H9 (cell line): ENCODE measurements at places on chromosomes 16 and 17.
A peak's percentile ranks its signal among the peaks of the same experiment; 100 is the strongest.

DNA sequence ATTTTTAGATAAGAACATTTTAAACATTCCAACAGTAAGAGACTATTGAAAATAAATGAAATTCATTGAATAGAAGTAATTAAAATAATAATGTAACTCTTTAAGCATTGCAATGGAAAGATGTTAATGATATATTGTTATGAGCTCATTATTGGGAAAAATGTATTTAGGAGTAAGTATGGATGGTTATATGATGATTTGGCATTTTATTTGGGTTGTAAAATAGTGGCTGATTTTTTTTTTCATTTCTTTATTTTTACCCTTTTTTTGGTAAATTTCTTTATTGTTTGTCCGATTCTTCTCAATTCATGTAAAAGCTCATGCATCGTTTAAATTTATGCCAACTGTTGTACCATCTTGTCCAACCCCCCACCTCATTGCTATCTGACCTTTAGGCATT, 539.9 kb downstream of the HS3ST4 start:
- no peak for DNase-seq

DNA sequence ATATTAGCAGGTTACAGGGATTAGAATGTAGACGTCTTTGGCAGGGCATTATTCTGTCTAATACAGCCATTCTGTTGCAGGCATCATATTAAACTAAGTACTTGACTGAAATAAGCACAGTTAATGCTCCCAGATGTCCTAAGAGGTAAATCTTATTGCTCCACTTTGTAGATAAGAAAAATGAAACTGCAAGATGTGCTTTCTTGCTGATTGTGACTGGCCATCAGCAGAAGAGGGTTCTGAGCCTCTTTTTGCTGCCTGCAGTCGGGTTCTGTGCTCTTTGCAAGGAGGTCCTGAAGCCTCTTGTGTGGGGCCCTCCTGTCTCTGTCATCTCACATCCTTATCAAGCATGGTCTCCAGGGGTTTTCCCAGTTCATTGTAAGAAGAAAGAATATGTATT, 167.1 kb downstream of the KCNJ2 start:
- DNase-seq = no peak

GRCh38 chr17:7930841-7931631, 710 bp downstream of the TRAPPC1 start:
- DNase-seq = no peak

GRCh38 chr16:88066234-88066633, 115.0 kb downstream of the BANP start:
- no peak for DNase-seq

GRCh38 chr16:10937068-10937859, 5.0 kb downstream of the DEXI start:
- no peak for DNase-seq

GRCh38 chr16:1745900-1746692, 25.2 kb downstream of the NME3 start:
- DNase-seq = no peak

- no peak for DNase-seq
These were observed 39.6 kb upstream of the RCVRN start for GRCh38 chr17:9944704-9945103.

- no peak for DNase-seq
These were observed 4.7 kb downstream of the AMFR start for GRCh38 chr16:56420613-56421012.

GRCh38 chr17:61139219-61139618, 260.4 kb upstream of the TBX2 start:
- DNase-seq = no peak

GRCh38 chr16:68724797-68725196, 12.3 kb upstream of the CDH1 start:
- DNase-seq = no peak

DNA sequence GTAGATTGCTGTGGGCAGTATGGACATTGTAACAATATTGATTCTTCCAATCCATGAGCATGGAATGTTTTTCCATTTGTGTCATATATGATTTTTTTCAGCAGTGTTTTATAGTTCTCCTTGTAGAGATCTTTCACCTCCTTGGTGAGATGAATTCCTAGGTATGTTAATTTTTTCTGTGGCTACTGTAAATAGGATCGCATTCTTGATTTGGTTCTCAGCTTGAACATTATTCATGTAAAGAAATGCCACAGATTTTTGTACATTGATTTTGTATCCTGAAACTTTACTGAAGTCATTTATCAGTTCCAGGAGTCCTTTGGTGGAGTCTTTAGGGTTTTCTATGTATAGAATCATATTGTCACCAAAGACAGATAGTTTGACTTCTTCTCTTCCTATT, 19.7 kb upstream of the CDR2 start:
- no peak for DNase-seq

GRCh38 chr16:47016700-47017133, 43.2 kb upstream of the DNAJA2 start:
- no peak for DNase-seq

- DNase-seq = peak; percentile 32
These were observed 6.0 kb upstream of the LPCAT2 start for GRCh38 chr16:55502801-55503366.

GRCh38 chr16:75294773-75295459, 43.5 kb upstream of the BCAR1 start:
- no peak for DNase-seq

DNA sequence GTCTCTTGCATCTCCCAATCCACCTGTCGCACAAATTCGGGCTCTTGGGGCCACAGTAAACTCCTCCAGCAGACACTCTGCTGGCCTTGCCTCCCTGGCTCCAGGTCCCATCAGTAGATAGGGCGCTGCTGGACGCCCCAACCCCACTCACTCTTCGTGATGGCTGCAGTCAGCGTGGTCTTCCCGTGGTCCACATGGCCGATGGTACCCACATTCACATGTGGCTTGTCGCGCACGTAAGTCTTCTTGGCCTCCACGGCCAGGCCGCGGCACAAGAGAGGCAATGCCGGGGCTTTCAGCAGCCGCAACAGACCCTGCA, 428 bp downstream of the TUFM start:
- no peak for DNase-seq

DNA sequence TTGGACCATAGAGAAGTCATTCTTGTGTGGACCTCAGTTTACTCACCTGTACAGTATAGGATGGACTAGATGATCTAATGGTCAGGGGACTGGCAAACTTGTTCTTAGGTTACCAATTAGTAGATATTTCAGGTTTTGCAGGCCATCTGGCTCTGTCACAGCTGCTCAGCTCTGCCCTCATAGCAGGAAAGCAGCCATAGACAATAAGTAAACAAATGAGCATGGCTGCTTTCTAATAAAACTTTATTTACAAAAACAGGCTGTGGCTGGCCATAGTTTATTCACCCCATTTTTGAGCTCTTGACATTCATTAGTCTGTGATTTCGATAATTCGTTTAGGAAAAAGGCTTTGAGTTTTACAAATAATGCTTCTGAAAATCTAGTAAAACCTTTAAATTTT, 12.7 kb downstream of the BPTF start:
- no peak for DNase-seq

DNA sequence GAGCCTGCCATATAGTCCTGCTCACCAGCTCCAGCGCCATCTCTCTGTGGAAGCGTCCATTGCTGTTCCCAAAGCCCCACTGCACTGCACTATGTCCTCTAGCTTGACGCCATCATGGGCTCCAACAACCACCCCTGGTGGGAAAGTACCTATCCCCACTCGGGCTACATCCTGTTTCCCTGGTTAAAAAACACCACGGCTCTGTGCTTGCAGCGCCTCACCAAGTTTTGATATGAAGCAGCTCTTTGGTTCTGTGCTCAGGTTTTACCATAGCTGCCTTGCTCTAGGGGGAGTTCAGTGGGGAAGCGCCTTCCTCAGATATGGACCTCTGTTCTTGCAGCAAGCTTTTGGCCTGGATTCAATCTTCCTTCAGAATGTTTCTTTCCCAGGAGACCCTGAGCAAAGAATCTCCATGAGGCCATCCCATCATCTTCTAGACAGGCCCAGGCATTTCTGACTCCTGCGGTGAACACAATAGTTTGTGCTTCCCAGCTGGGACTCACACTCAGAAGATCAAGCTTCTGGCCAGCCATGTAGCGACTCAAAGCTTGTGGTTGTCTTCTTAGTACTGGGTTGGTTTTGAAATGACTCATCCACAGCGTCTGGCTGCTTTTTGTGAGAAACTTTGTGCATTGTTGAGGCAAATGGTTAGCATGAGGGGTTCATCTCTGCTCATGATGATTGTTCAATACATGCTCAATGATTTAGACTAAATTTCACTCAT, 39.5 kb downstream of the DYNLRB2 start:
- no peak for DNase-seq

DNA sequence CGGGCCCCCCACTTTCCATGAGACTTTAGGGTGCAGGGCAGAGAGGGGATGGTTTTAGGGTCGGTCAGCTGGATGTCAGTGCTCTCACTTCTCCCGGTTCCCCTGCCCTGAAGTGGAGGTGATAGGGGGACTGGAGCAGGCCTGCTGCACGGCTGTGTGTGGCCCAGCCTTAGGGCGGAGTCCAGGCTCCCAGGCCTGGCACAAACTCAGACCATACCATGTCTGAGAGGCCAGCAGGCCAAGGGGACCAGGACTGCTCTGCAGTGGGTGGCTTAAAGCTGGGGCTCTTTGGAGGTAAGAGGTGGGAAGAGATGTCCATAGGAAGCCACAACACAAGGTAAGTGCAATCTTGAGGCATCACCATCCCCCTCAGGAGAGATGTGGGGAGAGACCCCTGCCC, 8.3 kb downstream of the TFAP4 start:
- peak; percentile 32 for DNase-seq

DNA sequence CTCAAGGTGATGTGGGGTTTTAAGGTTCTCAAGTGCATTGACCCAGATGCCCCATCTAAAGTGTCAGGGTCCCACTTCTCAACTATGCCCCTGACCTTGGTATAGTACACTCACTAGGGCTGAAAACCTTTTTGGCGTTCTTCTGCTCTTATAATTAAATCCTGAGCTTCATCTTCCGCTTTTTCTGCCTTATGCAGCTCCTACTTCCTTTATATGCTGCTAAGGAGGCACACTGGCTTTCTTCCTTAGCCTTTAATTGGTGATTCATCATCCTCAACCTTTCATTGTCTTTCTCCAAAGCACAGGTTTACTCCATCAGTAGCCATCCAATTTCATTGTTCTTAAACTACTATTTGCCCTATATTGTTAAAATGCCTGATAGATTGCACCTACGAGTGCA, 5.3 kb upstream of the NF1 start:
- DNase-seq = no peak

DNA sequence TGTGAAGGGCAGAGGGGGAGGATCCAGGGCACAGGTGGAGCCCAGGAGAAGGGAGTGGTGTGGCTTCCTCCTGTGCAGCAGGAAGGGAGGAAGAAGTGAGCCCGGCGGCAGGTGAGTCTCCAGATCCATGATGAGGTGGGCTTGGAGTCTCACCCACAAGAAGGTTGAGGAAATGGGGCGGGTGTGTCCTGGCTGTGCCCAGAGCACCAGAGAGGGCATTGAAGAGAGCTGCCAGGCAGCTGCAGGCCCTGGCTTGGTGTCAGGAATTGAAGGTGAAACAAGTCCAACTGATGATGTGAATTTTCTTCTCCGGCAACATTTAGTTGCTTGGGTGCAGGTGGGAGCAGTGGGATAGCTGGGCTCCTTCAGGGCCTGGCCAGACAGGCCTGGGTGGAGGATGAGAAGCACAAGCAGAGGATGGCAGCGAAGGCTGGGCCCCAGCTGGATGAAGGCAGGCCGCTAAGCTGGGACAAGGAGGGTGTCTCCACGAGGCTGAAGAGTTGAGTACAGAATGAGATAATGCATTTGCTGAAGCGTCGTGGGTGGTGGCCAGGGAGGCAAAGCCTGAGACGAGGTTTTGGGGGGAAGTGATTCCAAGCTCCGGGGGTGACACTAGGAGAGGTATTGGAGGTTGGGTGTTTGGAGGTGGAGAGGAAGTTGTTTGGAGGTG, 18.3 kb downstream of the NT5M start:
- DNase-seq = no peak

GRCh38 chr17:4513113-4514032, 14.7 kb downstream of the SPNS2 start:
- DNase-seq = no peak

GRCh38 chr16:68469796-68470460, 21.6 kb upstream of the SMPD3 start:
- no peak for DNase-seq

DNA sequence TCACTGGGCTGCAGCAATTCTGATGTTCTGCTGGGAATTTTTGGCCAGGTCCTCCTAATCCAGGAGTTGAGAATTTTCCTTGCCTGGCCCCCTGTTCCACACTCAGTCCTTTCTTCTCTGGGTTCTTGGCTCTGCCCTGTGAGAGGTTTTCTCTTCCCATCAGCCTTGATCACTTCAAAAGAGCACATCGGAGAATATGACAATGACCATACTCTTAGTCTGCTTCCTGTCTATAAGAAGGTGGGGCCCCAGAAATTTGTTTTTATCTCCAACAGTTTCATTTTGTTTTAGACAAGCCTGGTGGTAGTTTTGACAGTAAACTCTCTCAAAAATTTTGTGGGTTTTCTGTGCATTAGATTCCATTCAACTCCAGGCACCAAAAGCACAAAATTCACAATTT, 70.7 kb downstream of the C17orf67 start:
- DNase-seq = no peak

DNA sequence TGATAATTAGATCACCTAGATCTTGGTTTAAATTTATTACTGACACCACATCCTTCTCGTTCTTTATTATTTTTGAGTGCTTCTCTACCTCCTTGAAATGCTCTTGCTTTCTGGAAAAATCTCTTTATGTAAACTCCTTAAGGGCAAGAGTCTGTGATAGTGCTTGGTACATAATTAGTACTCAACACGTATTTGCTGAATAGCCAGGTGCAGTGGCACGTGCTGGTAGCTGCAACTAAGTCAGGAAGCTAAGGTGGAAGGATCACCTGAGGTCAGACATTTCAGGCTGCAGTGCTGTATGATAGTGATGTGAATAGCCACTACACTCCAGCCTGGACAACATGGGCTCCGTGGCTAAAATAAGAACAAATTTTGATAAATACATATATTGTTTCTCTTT, 63.0 kb downstream of the PPM1E start:
- no peak for DNase-seq

GRCh38 chr17:10125531-10126275, 72.7 kb downstream of the GAS7 start:
- no peak for DNase-seq

- DNase-seq = no peak
These were observed 21.9 kb downstream of the NME3 start for GRCh38 chr16:1749152-1750117.

GRCh38 chr17:27564463-27564862, 66.5 kb upstream of the LGALS9 start:
- no peak for DNase-seq

DNA sequence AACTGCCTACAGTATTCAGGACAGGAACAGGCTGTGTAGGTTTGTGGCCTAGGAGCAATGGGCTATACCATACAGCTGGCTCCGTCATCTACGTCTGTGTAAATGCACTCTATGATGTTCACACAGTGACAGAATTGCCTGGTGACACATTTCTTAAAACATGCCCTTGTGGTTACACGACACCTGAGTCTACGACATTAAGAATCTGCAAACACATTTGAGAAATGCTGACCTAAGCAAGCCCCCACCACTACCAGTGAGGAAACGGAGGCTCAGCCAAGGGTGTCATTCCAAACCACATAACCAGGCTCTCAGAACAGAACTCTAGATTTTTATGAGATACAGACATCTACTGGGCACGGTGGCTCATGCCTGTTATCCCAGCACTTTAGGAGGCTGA, 23.5 kb downstream of the USP36 start:
- no peak for DNase-seq
